ENCODE measurements at places on chromosomes 4 and X.

DNA sequence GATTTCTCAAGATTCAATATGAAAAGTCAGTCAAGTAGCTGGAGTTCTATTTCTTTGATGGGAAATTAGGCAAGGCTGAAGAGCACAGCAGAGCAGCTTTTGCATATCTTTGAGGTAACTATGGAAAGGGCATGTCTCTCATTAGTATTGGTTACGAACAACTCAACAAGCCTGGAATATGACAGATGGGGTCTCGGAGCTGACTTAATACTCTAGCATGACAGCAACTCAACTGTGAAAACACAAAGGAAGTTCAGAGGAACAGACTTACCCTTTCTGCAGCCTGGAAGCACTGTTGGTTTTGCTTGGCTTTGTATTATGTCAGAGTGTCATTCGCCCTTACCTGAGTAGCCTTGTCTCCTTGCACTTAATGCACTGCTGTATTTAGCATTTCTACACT, 79.9 kb upstream of the AADAT start:
- no peak for DNase-seq

DNA sequence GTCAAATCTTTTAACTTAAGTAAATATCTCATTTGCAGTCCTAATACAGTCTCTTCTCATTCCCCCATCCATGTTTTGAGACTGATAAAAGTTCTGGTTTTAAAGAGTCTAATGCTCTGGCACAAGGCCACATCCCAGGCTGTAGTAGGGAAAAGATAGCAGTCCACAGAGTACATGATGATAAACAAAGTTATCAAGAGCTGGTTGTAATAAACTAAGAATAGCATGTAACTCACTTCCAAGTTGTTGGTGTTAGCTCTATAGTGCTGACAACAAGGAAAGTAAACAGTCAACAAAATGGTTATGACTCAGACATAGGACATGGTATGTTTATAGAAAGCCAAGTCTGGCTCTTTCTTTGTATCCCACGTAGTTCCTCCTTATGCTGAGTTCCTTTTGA, 21.8 kb upstream of the AREG start:
- DNase-seq, result no peak

- DNase-seq, result no peak
Measured at GRCh38 chr4:48190839-48191238, 56.8 kb upstream of the TXK start.

GRCh38 chr4:32985256-32985655, 2265.1 kb downstream of the PCDH7 start:
- DNase-seq, result no peak

- no peak for DNase-seq
Measured at GRCh38 chrX:141142946-141143345, 34.0 kb downstream of the LDOC1 start.

DNA sequence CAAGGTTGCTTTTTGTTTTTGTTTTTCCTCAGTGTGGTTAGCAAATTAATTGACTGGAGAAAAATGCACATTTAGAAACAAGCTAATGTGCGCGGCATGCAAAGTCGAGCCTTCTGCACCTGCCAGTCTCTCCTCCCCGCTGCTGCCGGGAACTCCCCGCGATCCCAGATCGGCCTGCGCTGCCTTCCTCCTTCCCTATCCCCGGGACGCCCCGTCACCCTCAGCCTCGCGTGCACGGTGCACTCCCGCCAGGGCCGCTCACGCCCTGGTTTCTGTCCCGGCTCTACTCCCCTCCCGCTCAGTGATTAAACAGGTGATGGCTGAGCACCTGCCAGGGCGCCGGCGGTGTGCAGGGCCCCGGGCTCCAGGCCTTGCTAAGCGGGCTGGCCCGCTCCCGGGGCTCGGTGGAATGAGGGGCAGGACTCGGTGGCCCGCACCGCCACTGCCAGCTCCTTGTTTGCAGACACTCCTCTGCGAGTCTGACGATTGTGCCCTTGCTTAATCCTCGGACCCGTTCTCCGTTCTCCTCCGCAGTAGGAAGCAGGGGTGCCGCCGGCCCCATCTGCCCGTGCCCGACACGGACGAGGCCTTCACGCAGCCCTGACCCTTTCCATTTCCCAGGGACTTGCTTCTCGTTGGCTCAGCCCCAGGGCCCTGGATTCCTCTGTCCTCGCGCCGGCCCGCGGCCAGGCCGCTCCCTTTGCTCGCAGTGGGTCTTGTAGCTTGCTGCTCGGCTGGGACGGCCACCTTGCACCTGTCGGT, 143.4 kb downstream of the TRIML1 start:
- no peak for DNase-seq

DNA sequence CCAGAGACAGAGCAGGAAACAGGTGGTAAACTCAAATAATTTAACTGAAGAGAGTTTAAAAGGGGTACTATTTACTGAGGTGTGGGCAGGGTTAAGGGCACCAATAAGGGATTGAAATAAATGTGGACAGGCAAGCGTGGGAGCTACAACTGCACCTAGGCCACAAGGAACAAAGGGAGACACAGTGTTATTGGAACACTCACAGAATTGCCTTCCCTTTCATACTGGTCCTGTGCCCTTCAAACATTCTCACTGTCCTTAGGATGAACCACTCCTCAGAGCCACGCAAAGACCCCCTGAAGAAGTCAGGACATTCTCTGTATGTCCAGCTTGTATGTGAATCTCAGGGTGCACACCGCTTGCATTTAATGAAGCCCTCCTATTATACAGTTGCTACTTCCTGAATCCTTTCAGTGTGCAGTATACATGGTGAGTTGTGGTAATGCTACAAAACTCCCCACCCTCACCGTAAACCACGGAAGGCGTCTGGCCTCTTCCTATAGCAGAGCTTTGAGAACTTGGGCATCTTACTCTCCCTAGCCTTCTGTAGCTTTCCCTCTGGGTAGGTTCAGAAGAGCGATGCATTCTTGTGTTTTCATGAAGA, 9.6 kb upstream of the MRPL1 start:
- peak; percentile 74 for DNase-seq

- DNase-seq, result no peak
Measured at GRCh38 chr4:48195374-48195773, 61.3 kb upstream of the TXK start.

GRCh38 chr4:168831585-168831918, 178.5 kb downstream of the CBR4 start:
- DNase-seq, result no peak

- no peak for DNase-seq
Measured at GRCh38 chr4:75141162-75141561, 208.2 kb downstream of the PARM1 start.

GRCh38 chr4:135007400-135007799, 805.8 kb upstream of the PABPC4L start:
- no peak for DNase-seq

GRCh38 chr4:44147571-44148075, 301.0 kb downstream of the KCTD8 start:
- no peak for DNase-seq

DNA sequence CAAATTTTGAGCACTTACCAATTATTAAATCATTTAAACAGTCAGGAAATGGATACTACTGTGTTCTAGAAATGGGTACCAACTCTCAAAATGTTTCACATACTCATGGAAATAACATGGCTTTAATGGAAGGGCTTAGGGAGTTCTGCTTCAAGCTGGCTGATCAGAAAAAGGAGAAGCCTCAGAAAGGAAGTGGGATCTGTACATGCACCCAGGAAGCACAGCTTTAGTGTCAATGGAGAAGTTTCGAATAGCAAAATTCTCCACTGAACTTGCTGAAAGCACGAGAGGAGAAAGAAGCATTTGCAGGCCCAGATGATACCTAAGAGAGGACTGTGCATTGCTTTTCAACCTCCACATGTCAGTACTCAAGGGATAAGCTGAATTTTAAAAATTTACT, 11.1 kb upstream of the HS3ST1 start:
- DNase-seq, result no peak

- DNase-seq, result no peak
Measured at GRCh38 chr4:138851391-138852335, 163.9 kb upstream of the NOCT start.

DNA sequence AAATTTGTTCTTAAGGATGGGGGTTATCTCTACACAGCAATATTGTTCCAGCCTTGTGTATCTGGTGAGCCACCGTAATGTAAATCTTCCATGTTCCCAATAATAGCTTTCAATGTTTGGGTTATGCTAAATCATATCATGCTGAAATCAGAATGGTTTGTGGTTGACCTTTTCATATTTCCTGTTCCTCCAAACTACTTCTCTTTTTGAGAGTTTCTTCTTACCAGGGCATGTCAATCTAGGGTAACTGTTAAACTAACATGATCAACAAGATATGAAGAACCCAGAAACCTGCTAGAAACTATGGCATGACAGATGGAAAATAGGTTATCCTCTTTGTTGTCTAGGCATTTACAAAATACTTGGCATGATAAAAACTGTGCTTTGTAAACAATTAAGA, 22.0 kb downstream of the TNMD start:
- no peak for DNase-seq

DNA sequence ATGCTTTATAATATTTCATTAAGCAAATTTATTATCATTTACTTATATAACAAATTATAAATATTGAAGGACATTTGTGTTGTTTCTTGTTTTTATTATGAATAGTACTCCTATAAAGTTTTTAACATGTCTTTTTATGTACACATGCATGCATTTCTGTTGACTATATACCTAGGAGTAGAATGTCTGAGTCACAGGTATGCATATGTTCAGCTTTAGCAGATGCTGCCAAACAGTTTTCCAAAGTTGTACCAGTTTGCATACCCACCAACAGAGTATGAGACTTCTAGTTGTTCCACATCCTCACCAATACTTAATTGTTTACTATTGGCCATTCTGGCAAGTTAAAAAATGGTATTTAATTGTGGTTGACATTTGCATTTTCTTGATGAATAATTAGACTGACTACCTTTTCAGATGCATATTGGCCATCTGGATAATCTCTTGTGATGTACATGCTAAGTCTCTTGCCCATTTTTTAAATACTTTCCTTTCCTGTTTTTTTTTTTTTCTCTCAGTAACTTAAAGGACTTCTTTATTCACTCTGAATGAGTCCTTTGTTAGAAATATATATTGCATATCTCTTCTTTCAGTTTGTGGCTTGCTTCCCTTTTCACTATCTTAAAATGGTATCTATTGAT, 132.2 kb upstream of the TRIM2 start:
- no peak for DNase-seq

GRCh38 chr4:138299881-138300280, 57.7 kb upstream of the SLC7A11 start:
- no peak for DNase-seq

All from CD4-positive, alpha-beta T cell treated with Interleukin-6 for 4 hours (primary cell).